ENCODE measurements at places on chromosomes 7 and 10.
A peak's percentile ranks its signal among the peaks of the same experiment; 100 is the strongest.

- no peak for DNase-seq
These were observed 23.2 kb upstream of the PRKAR1B start for GRCh38 chr7:750111-750905.

DNA sequence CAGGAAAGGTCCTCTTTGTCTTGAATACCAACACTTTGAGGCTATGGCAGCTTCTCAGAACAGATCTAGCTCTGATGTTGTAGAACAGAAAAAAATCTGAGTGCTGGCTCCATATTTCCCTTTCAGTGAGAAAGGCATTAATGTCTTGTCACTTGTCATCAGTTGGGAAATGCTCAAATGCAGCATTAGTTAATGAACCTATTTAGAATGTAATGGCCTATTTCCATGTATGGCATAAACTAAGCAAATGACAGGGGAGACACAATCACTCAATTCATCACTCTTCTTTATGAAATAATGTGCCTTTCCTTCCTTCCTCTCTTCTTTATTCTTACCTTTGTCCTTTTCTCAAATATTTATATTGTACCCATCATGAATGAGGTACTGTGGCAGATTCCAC is 5.0 kb upstream of the STAMBPL1 start:
- DNase-seq, result no peak

GRCh38 chr10:44934416-44935200 is 23.5 kb downstream of the TMEM72 start:
- DNase-seq, result no peak

- DNase-seq, result no peak
These were observed 176.9 kb downstream of the RPS24 start for GRCh38 chr10:78210548-78210947.

DNA sequence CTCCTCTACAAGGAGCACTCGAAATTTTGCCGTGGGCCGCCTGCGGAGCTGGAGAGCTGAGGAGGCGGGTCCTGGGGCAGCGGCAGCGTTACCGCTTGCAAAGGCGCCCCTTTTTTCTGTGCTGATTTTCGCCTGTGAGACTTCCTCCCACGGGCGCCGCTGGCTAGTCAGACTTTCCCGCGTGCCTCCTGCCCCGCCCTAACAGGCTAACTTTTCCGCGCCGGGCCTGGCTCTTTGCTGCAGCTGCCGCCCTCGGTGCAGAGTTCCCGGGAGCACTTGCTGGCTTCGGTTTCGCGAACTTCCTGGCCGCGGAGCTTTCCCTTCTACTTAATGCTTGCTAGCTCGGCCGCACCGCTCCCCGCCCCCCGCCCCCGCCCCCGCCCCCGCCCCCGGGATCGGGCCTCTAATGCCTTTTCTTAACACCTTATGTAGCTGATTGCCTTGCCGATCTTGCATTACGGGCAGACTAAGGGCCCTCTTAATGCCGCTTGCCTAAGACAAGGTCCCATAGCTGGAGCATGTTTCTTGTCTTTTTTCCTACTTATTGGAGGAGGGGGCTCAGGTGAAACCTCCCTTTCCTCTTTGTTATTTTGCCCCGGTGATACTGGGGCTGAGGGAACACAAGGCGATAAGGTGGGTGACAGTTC is 37.9 kb upstream of the RASGEF1A start:
- DNase-seq, result peak; percentile 65

DNA sequence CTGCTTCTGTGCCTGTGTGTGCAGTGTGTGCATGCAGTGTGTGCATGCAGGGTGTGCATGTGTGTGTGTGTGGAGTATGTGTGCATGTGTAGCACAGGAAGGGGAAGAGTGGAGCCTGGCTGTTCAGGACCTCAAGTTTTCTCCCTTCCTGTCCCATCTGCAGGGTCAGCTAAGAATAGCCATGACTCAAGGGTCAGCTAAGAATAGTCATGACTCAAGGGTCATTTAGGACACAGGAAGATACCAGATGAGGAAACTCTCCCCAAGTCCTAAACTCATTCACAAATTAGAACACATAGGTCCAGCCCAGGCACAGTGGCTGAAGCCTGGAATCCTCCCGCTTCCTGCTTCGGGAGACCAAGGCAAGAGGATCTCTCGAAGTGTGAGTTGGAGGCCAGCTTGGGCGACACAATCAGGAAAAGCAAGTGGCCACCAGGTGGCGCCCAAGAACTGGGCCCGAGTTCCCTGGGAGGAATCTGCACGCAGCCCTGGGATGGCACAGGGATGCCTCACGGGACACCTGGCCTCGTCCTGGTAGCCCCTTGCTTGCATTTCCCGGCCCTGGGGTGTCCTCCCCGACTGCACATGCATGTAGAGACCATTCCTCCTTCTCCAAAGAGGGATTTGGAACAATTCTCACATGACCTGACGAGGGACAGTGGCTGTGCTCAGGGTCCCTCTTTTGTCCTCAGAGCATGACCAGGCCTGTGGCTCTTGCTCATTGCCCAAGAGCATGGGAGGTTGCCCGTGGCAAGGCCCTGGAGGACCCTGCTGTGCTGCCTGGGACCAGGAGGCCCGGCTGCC is 21.4 kb upstream of the VOPP1 start:
- DNase-seq, result peak; percentile 87

DNA sequence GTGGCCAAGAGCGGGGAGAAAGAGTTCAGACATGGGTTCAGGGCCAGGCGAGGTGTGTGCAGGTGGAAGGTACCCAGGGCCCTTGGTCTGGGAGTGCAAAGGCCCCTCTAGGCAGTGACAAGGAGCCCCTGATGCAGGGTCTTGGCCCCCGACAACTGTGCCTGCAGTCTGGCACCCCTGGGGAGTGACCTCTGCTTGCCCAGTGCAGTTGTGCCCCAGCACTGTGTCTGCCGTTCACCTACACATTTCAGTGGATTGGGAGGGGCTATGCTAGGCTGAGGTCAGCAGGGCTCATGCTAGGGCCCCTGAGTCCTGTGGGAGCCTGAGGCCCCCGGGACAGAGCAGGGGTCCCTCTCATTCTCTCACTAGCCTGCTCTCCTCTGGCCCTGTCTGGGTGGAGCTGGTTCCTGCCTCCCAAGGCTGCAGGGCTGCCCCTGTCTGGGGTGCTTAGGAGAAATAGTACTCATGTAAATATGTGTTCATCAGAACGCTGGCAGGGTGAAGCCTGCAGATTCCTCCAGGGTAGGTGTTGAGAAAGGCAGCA is 550.4 kb downstream of the TCERG1L start:
- no peak for DNase-seq

DNA sequence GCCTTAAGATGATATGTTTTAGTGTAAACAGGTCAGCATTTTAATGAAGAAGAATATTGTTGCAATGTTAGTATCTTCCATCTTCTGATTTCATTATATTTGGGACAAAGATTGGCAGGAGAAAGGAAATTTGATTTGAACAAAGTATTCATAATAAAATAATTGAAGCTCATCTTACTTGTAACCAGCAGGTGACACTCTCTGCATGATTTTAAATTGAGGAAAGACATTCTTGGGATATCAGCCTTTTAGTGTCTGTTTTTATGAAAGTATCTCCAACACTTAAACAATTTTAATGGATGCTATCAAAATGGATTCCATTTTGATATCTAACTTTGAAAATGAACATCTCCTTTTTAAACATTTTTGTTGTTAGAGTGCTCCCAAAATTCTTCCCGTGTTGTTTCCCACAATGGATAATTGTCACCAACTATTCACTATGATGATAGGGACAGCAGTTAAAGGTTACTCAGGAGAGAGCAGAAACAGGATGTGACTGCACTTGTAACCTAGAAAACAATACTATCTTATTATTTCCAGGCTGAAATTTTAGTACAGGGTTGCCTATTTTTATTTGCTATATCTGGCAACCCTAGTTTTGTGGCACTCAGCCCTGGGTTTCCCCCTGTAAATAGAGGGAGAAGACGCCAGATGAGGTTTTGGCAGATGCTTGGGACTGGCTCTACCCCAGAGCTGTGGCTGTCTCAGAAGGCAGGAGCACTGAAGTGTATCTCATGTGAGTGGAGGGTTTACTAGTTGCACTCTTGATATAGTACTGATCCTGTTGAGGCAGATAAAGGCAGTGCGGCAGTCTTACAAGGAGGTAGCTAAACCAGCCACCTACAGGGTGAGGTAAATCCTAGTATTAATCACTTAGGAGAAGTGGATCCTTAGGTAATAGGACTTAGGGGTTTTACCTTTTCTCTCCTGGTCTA is 31.0 kb upstream of the ABCB4 start:
- no peak for DNase-seq

DNA sequence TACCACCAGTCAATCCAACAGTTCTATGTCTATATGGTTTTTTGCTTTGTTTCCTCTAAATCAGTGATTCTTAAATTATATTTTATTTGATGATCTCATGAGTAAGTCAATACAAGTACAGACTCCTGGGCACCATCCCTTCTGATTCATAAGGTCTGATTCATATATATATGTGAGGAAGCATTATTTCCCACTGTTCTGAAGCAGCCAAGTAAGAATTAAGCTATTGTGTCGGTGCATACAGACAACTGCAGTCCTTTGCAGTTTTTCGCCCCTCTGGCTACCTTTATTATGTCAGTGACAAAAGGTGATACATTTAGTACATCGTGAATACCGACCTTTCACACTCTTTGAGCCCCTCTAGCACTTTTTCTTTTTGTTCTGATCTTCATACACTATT is 1079.6 kb upstream of the C7orf33 start:
- no peak for DNase-seq

GRCh38 chr7:157903710-157904109 is 566.9 kb downstream of the DNAJB6 start:
- DNase-seq, result no peak

GRCh38 chr10:71326464-71326881 is 7.4 kb downstream of the SLC29A3 start:
- no peak for DNase-seq

DNA sequence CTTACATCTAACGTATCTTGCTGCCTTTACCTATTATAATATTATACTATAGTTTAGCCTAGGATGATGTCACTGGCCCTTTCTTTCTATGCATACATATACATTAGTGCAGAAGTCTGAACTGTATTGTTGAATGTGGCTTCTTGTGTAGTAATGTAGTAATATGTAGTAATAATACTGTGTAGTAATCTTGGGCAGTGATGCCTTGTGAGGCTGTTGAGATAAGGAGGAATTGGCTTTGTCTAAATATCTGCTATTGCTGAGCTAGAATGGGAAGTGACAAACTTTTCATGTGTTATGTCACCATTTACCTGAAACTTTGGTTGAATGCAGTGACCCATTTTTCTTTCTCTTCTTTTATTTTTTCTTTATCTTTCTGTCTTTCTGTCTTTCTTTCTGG is 11.0 kb downstream of the GLCCI1 start:
- DNase-seq, result no peak

GRCh38 chr7:108452707-108453106 is 3.5 kb downstream of the NRCAM start:
- DNase-seq, result no peak

DNA sequence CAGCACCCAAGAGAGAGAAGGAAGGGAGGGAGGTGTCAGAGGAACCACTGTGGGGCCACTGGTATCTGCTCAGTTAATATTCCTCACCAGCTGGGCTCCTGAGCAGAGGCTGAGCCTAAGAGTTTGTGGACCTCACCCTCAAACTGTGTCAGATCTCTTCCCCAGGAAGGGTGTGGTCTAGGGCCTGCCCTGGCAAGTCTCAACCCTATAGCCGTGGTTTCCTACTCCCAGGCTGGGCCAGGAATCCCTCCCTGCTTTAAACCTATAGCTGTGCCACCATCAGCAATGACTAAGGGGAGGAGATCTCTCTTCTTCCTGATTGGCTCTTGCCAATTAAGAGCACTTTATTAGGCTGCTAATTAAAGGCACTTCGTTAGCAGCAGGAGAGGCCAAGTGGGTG is 29.9 kb downstream of the POLL start:
- peak; percentile 25 for DNase-seq

DNA sequence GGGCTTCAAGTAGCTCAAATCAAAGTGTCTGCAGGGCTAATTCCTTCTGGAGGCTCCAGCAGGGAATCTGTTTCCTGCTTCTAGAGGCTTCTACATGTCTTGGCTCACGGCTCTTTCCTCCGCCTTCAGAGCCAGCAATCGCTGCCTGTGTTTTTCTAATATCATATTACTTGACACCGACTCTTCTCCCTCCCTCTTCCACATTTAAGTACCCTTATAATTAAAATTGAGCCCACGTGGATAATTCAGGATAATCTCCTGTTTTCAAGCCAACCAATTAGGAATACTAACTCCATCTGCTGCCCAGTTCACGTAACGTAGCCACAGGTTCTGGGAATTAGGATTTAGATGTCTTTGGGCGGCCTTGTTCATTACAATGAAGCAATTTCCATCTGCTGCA is 372.2 kb downstream of the DPP6 start:
- no peak for DNase-seq

- no peak for DNase-seq
These were observed 194.1 kb downstream of the FANK1 start for GRCh38 chr10:126090443-126090842.

- peak; percentile 93 for DNase-seq
These were observed 1.3 kb upstream of the CUL1 start for GRCh38 chr7:148697256-148698006.

Measured in activated naive CD4-positive, alpha-beta T cell treated with anti-CD3 and anti-CD28 coated beads for 36 hours (primary cell).